ENCODE measurements at places on chromosomes 3 and 15. TPM values are rescaled to one million over a fixed set of nuclear protein-coding genes. Genes with fewer than 3 reads are reported as not detected.

Gene SLC38A3
- not detected for total RNA-seq

Gene ZNF385D
- 0.14 TPM for total RNA-seq

Gene UROC1
- not detected for total RNA-seq

Gene COLQ
- total RNA-seq: 0.46 TPM

Gene GPR149
- not detected for total RNA-seq

Gene SMCO1
- total RNA-seq: not detected

Gene CELF6
- total RNA-seq: under 0.01 TPM

Gene FBXW12
- not detected for total RNA-seq

Gene ADAMTS7
- 3.8 TPM for total RNA-seq

Gene HYAL1
- 1.6 TPM for total RNA-seq

Gene ATP13A5
- not detected for total RNA-seq

Gene RLBP1
- total RNA-seq: not detected

Gene SERPINI2
- total RNA-seq: not detected

Gene C3orf80
- 8.0 TPM for total RNA-seq

Gene SI
- not detected for total RNA-seq

Gene TBC1D21
- total RNA-seq: not detected

Gene PCOLCE2
- total RNA-seq: 60.7 TPM

Gene TMEM207
- total RNA-seq: not detected

Gene DZIP1L
- 29.4 TPM for total RNA-seq

Gene NR2F2
- 4.5 TPM for total RNA-seq

Gene TLR9
- under 0.01 TPM for total RNA-seq

Gene CLDN16
- total RNA-seq: under 0.01 TPM

Gene STARD9
- 4.0 TPM for total RNA-seq

Gene EPB42
- not detected for total RNA-seq

Gene GOLGA8R
- 2.1 TPM for total RNA-seq

Gene TTC14
- 25.0 TPM for total RNA-seq

Gene SAMMSON
- total RNA-seq: not detected

Gene CLDN11
- total RNA-seq: 563 TPM

Gene ACP3
- 1.3 TPM for total RNA-seq

Gene GABRR3
- total RNA-seq: 0.09 TPM

Gene EPHB3
- 7.0 TPM for total RNA-seq

Gene IQCH
- total RNA-seq: 3.3 TPM

Gene CNTN6
- total RNA-seq: 0.18 TPM

Gene IFT122
- total RNA-seq: 20.2 TPM

Gene PAQR5
- total RNA-seq: 9.6 TPM

Gene ST8SIA2
- total RNA-seq: not detected

Gene IL17RB
- total RNA-seq: not detected

Gene TJP1
- 47.9 TPM for total RNA-seq

Gene PSMD6
- 92.4 TPM for total RNA-seq
